ENCODE measurements at places on chromosomes 4 and X. TPM values are rescaled to one million over a fixed set of nuclear protein-coding genes. Genes with fewer than 3 reads are reported as not detected.

GRCh38 chrX:46665232-46666152 lies 91.9 kb downstream of the CHST7 start:
- no peak for DNase-seq
- H3K27ac ChIP-seq: no peak overlapping the region
- no peaks in the 10 kb centered on the region for H3K4me1 ChIP-seq
- no peak overlapping the region for H3K4me3 ChIP-seq

- no peaks in the 10 kb centered on the region for H3K4me1 ChIP-seq
- peaks cover 10% of the 10 kb centered on the region for H3K36me3 ChIP-seq
- H3K4me3 ChIP-seq: no peak overlapping the region
- no peak for DNase-seq
- no peak overlapping the region for H3K27ac ChIP-seq
- no peaks in the 10 kb centered on the region for H3K27me3 ChIP-seq
Measured at GRCh38 chr4:15077969-15078368, 75.7 kb downstream of the CPEB2 start.

DNA sequence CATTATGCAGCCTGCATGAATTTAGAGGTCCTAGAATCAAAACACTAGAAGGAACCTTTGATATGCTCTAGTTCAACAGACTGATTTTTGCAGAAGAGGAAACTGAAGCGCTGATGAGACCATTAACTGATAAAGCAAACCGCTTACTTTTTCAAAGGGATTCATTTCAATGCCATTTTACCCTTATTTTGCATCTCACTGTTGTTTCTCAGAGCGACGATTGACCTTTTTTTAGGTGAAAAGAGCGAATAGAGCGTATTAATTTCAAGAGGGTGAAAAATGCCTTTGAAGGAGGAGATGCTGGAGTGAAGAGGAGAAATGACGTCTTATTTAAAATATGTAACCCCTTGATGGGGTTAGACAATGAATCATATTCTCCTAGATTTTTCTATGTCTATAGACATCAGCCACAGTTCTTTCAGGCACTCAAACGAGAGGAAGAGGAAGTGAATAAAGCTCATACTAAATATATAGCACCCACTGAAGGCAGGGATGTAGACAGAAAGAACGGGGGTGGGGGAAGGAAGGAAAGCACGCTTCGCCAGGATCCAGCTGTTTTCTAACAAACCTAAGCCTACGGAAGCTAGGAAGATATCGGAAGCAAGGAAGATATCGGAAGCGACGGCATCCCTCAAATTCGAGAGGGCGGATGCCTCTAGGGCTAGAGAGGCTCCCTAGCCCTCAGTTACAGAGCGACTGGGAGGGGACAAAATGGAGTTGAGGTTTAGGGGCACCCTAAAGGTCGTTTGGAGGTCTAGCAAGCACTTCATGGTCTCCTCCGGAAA lies 848 bp downstream of the ACSL4 start:
- peaks cover 17% of the 10 kb centered on the region for H3K4me1 ChIP-seq
- H3K36me3 ChIP-seq: peaks cover 8% of the 10 kb centered on the region
- H3K27ac ChIP-seq: peak overlapping the region; percentile 95
- no peaks in the 10 kb centered on the region for H3K27me3 ChIP-seq

DNA sequence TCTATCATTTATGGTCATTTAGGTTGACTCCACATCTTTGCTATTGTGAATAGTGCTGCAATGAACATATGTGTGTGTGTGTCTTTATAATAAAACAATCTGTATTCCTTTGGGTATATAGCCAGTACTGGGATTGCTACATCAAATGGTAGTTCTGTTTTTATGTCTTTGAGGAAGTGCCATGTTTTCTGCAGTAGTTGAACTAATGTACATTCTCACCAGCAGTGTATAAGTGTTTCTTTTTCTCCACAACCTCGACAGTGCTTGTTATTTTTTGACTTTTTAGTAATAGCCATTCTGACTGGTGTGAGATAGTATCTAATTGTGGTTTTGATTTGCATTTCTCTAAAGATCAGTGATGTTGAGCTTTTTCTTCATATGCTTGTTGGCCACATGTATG lies 80.5 kb downstream of the ARHGAP6 start:
- H3K27ac ChIP-seq: no peak overlapping the region
- DNase-seq: no peak
- H3K36me3 ChIP-seq: no peaks in the 10 kb centered on the region
- peaks cover 39% of the 10 kb centered on the region for H3K27me3 ChIP-seq
- H3K4me3 ChIP-seq: no peak overlapping the region

The GAGE2A gene
- 0.83 TPM for total RNA-seq

The MAGEA9B gene
- total RNA-seq: 0.35 TPM

Data from WTC11 (cell line).